ENCODE measurements at places on chromosomes 6 and 20.

GRCh38 chr20:53786445-53787267 is 193.0 kb upstream of the ZNF217 start:
- DNase-seq = no peak

DNA sequence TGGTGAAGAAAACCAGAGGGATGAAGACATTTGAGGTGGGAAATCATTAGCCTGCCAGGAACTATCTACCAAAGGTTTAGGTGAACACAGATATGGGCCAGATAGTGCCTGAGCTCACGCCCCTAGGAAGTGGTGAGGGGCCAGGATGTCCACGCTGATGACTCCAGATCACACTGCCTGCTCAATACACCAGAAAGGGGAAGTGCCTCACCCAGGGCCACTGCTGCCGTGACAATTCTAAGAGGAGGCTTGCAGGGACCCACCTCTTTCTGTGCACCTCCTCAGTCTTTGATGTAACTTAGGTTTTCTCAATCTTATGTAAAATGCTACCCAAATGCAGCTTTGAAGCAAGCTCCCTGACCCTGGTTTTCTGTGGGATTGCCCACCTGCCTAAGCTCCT is 5.4 kb upstream of the RAB44 start:
- peak; percentile 64 for DNase-seq

- no peak for DNase-seq
Observed at GRCh38 chr20:1536893-1537730, 20.4 kb downstream of the SIRPD start.

GRCh38 chr20:32477594-32478512 is 107.3 kb downstream of the NOL4L start:
- DNase-seq = no peak

- DNase-seq = no peak
Observed at GRCh38 chr6:92559611-92560010, 859.7 kb downstream of the EPHA7 start.
